ENCODE measurements at places on chromosomes 4 and X. TPM values are rescaled to one million over a fixed set of nuclear protein-coding genes. Genes with fewer than 3 reads are reported as not detected.

Gene CLGN
- total RNA-seq: 3.2 TPM

DNA sequence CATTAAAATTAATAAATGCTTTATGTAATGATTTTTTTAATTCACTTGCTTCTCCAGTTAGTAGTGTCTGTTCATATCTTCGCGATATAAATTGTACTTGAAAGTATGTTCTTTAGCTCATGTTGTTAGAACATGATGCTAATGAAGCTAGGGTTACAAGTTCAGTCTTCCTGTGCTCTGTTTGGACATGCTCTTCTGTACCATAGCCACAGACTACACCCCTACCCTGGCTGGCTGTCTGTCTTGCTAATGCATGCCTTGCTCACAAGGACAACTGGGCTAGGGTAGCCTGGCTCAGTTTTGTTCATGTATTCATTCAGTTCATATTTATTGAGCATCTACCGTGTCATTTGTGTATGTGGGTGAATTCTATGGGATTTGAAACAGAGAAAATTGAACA is 50.8 kb upstream of the MTMR1 start:
- no peaks in the 10 kb centered on the region for H3K27me3 ChIP-seq
- no peaks in the 10 kb centered on the region for H3K36me3 ChIP-seq
- no peaks in the 10 kb centered on the region for H3K4me1 ChIP-seq
- no peak for DNase-seq
- H3K27ac ChIP-seq: no peak overlapping the region

- H3K27ac ChIP-seq: no peak overlapping the region
- DNase-seq: no peak
- no peaks in the 10 kb centered on the region for H3K27me3 ChIP-seq
- no peaks in the 10 kb centered on the region for H3K36me3 ChIP-seq
These were observed 39.6 kb downstream of the DDX60L start for GRCh38 chr4:168440442-168441264.

- H3K4me1 ChIP-seq: no peaks in the 10 kb centered on the region
- no peak overlapping the region for H3K4me3 ChIP-seq
- no peaks in the 10 kb centered on the region for H3K27me3 ChIP-seq
- no peak overlapping the region for H3K27ac ChIP-seq
These were observed 522.2 kb upstream of the NR3C2 start for GRCh38 chr4:148964456-148964855.

DNA sequence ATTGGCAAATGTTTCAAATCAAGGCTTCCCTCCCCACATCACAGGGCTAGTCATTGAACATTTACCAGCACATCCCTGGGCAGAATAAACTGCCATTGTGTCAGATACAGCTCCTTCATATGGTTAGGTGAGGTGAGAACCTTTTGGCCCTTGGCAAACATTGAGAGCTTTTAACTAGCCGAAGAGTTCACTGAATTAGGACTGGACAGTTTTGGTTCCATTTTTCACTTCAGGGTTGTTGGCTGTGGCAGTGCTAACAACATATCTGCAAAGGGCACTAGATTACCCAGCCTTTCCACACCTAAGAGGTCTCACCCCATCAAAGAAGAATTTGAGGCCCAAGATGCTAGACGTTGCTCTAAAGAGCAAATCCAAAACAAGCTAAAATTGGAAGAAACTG is 180.7 kb downstream of the GUCY2F start:
- no peak for DNase-seq
- no peak overlapping the region for H3K4me3 ChIP-seq
- H3K27ac ChIP-seq: no peak overlapping the region
- no peaks in the 10 kb centered on the region for H3K4me1 ChIP-seq
- H3K27me3 ChIP-seq: no peaks in the 10 kb centered on the region

DNA sequence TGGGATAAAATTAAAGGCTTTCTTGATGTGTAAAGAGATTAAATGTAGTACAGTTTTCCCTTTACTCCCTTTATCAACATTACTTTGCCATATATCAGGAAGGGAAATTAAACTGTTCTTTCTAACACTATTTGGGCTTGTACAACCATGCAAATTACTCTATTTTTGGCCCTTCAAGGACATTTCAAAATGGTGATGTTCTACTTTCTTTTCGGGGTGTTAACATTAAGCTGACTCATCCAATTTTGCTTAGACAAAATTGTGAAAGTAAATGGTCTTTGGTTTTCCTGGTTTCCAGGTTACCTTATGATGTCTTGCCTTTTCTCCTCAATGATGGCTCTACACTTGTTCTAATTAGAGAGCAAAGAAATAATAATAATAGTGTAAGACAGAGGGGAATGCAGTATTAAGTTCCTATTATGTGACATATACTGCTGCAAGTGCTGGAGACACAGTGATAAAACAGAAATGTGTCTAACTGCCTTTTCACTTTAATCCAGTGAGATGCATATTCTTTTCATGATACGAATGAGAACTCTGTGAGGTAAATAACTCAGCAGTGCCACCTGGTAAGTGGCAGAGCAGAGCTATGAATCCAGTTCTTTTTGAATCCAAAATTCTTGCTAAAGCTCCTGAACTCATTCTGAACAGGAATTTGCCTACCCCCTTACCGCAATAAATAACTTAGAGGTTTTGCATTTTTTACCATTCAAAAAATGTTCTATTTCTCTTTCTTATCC is 35.7 kb upstream of the PDE5A start:
- no peaks in the 10 kb centered on the region for H3K27me3 ChIP-seq
- H3K36me3 ChIP-seq: no peaks in the 10 kb centered on the region
- H3K4me3 ChIP-seq: no peak overlapping the region
- H3K4me1 ChIP-seq: no peaks in the 10 kb centered on the region

All from H1 (cell line).